ENCODE measurements at places on chromosomes 3 and 15. TPM values are rescaled to one million over a fixed set of nuclear protein-coding genes. Genes with fewer than 3 reads are reported as not detected.

- DNase-seq: no peak
These were observed 265.5 kb downstream of the ZBBX start for GRCh38 chr3:167114619-167115018.

DNA sequence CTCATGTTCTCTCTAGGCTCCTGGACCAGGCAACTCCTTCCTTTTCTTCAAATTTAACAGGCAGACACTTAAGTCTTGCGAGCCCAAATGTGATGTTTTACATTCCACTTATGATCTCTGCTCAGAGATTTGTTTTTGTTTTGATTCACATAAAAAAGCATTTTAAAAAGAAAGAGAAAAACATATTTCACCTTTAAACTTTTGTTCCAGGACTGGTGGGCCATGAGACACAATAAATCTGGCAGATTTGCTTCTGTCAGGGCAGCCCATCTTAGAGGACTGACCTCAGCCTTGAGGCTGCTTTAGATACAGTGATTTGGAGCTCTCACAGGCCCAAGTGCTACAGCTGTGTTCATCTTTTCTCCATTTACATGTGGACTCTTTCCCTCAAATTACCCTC, 52.0 kb downstream of the CMSS1 start:
- no peak for DNase-seq

GRCh38 chr3:172914854-172915253, 164.3 kb downstream of the ECT2 start:
- no peak for DNase-seq

GRCh38 chr3:105162448-105162847, 204.3 kb upstream of the ALCAM start:
- DNase-seq: no peak

- DNase-seq: no peak
These were observed 3.0 kb downstream of the MFGE8 start for GRCh38 chr15:88909956-88910831.

- DNase-seq: no peak
These were observed 48.3 kb downstream of the MITF start for GRCh38 chr3:69787436-69788168.

- no peak for DNase-seq
These were observed 17.0 kb downstream of the TM4SF18 start for GRCh38 chr3:149316437-149316836.

DNA sequence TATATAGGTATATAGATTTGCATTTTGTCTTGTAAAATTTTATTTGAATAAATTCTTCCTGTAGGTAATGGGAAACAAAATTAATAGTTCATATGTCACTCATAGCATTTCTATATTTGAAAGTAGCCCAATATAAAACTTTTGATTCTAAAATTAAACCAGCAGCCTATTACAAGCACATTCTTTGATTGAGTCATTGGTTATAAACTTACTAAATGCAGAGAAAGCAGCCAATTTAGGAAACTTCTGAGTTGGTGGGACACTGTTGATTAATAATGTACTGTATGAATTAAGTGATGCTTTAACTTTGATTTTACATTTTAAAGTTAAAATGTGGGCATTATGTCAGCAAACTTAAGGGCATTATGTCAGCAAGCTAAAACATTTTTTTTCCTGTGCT, 34.5 kb downstream of the NR1D2 start:
- DNase-seq: no peak

SEMA3F gene
- total RNA-seq: 39.6 TPM

DNA sequence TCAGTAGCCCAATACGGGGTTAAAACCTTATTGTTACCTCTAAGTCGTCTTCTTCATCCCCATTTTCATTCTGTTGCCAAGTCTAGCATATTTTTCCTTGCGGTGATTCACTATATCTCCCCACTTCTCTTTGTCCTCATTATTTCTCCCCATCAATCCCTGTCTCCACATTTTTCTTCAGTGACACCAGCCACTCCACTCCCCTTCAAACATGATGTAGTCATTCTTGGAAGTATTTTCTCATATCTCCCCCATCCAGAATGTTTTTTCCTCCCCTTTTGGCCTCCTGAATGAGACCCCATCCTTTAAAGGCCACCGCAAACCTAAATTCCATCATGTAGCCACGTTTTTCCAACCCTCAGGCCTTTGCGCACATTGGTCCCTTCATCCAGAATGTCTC, 105.9 kb downstream of the TOP2B start:
- no peak for DNase-seq

DNA sequence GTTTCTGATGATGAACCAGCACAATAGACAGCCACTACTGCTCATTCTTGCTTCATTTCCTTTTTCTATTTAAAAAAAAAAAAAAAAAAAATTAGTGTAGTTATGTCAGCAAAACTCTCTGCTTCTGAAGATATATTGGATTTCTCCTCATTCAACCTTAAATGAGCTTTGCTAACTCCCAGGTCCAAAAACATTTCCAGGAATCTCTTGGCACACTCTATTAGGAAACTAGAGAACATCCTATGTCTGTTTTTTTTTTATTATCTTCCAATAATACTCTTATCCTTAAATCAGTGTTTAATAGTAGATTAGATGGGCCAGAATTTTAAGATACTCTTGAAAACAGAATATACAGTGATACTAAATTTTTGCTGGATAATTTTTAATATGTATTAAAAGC, 398.0 kb downstream of the NAALADL2 start:
- DNase-seq: no peak

DNA sequence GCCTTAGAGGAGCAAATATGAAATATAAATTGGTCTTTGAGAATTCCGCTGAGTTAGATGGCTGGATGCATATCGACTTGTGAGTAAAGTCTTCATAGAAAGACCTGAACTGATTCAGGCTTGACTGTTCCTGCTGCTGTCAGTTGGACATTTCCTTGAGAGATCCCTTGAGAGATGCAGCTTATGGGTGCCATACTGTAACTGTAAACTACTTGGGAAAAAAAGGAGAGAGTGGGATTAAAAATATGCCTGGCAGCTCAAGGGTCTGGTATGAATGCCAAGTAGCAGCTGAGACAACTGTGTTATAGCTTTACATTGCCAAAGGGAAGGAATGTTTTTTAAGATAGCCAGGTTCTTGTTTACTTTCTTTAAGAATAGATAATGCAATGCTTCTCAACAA, 926.6 kb downstream of the EPHA3 start:
- no peak for DNase-seq

DNA sequence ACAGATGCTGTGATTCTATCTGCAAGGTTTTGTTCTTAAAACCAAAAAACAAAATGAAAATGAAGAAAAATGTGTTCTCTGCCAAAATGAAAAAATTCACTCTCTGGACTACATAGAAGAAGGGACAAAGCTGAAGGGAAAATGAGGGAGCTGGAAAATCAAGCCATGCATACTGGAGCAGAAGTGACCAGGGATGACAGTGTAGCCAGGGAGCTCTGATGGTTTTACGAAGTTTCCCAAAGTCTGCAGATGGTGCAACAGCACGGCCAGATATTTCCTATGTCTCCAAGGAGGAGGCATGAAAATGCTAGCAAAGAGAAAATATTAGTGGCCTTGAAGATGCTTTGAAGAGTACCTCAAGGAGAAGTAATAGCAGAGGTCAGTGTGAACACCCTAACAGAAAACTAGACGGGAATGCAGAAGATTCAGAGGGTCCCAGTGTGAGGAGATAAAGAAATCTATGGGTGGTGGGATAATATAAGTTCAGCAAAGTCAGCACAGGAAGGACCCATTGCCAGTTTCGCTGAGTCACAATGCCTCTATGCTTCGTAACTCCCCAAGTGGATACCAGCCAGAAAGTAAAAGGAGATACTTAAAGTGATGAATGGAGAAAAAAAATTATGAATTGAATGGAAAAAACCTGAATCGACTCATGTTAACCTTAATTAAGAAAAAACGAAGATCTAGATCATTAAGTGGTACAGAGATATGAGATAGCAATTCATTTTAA, 39.0 kb upstream of the POMGNT2 start:
- no peak for DNase-seq

TMC3 gene
- total RNA-seq: not detected

AHSG gene
- 1.1 TPM for total RNA-seq

GRCh38 chr15:42582569-42583375, 7.4 kb downstream of the STARD9 start:
- DNase-seq: no peak

DNA sequence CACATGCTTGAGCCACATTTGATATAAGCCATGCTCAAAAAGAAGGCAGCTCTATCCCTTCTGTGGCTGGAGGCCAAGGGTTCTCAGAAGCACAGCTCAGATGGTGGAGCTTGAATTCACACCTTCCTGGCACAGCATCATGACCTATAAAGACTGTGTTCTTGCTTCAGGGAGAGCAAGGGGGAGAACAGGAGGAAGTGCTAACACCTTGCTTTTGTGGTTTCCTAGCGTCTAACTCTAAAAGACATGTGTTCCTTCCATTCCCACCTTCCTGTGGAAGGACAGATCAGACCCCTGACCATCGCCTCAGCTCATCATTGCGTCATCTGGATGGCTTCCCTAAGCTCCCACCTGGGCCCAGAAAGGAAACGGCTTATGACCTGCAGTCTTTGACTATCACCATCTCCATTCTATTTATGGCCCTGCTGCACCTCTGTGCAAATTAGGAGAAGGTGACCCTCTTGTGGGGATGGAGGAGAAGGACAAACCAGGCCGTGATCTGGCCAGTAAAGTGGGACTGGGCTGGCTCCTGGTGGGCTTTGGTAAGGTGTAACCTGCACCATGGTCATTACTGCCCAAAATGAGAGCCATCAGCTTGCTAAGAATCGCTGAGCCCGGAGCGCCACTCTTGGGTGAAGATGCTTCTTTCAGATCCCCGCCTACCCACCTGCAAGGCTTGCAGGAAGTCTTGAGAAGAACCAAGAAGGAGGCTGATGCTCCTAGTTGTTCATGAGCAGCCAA, 128.5 kb downstream of the SERPINI1 start:
- DNase-seq: no peak

- no peak for DNase-seq
These were observed 84.3 kb downstream of the ARPP21 start for GRCh38 chr3:35723480-35724097.

PLOD2 gene
- total RNA-seq: 28.7 TPM

ISLR2 gene
- 0.58 TPM for total RNA-seq

PIK3R4 gene
- total RNA-seq: 43.0 TPM

DNA sequence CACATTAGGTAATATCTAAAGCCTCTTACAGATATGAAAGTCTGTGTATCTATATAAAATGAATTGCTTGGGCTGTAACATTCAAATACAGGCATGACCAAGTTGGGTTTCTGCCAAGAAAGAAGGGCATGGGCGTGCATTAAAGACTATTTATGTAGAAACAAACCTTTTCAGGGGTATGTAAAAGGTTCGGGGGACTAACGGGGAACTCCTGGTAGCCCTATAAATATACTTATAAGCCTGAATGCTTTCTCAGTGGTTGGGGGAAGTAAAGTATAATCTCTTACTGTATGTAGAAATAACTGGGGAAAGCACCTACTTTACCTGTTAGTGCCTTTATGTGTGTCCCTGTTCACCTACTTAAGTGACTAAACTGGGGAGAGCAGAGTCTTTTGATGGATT, 154.5 kb upstream of the TBL1XR1 start:
- DNase-seq: no peak

DNA sequence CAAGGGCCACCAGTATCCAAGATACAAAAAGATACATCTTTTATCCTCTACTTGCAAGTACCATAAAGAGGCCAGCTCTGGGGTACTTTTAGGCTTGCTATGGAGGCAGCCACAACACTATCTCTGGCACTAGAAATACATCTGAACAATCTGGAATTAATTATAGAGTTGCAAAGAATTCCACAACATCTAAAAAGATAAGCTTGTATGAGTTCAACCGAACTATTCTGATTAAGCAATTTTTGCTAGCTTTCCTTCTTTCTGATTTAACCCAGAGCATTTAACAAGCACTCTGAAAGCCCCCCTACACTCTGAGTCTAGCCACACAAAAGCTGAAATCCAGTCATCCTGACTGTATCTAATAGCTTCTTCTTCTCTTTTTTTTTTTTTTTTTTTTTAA, 95.4 kb downstream of the FRMD5 start:
- no peak for DNase-seq

GRCh38 chr3:51568996-51569395, 30.5 kb downstream of the RAD54L2 start:
- no peak for DNase-seq

DNA sequence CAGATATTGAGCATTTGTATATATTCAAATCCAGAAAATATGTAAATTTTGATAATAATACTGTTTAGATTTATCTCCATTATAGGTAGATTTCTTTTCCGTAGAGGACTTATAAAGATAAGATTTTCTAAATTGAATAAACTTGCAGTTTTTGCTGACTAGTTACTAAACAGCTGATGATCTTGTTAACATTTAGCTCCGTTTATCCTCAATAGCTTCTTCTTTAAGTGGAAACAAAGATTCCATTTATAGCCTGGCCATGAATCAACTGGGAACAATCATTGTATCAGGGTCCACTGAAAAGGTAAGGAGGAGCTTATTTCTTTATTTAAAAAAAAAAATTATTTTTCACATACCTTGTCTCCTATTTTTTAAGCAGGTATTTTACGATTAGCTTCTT, 16.7 kb downstream of the WDR48 start:
- DNase-seq: no peak
